Airway epithelial cell (primary cell): ENCODE measurements at places on chromosomes 3 and 15. TPM values are rescaled to one million over a fixed set of nuclear protein-coding genes. Genes with fewer than 3 reads are reported as not detected.

The DOCK3 gene
- 0.42 and 0.49 TPM in 2 replicates for total RNA-seq

The P4HTM gene
- total RNA-seq = 13.9 and 15.2 TPM in 2 replicates

The SOX2 gene
- 20.7 and 24.8 TPM in 2 replicates for total RNA-seq

The ZNF445 gene
- total RNA-seq = 3.0 and 3.5 TPM in 2 replicates

The SIDT1 gene
- 1.4 and 3.7 TPM in 2 replicates for total RNA-seq

The ABTB1 gene
- 3.9 and 4.3 TPM in 2 replicates for total RNA-seq

The TRIM42 gene
- not detected in 2 replicates for total RNA-seq

The FURIN gene
- total RNA-seq = 96.0 and 106 TPM in 2 replicates

The CLDN18 gene
- total RNA-seq = not detected in 2 replicates

The GRIP2 gene
- 0.28 TPM in 1 of 2 replicates, not detected in the other for total RNA-seq

The HIGD2B gene
- total RNA-seq = not detected in 2 replicates

The SLC28A2 gene
- not detected in 2 replicates for total RNA-seq

The AMOTL2 gene
- total RNA-seq = 50.8 and 65.5 TPM in 2 replicates

The OR5K2 gene
- not detected in 2 replicates for total RNA-seq

The CHRNA3 gene
- 0.09 TPM in 1 of 2 replicates, not detected in the other for total RNA-seq

The ZNF80 gene
- total RNA-seq = not detected in 2 replicates

The SLC22A14 gene
- total RNA-seq = not detected in 2 replicates
